Activated CD4-positive, alpha-beta memory T cell treated with anti-CD3 and anti-CD28 coated beads, Interleukin-2, amount 10 ng/mL, durations not matched to agents 7 days and 5 days (primary cell): ENCODE measurements at places on chromosomes 1 and 21.

GRCh38 chr1:103208844-103209243, 100.5 kb upstream of the COL11A1 start:
- no peaks in the 10 kb centered on the region for H3K36me3 ChIP-seq
- H3K4me3 ChIP-seq, result no peak overlapping the region
- H3K4me1 ChIP-seq, result no peaks in the 10 kb centered on the region
- no peak for DNase-seq
- H3K27me3 ChIP-seq, result no peaks in the 10 kb centered on the region

- no peak overlapping the region for H3K4me3 ChIP-seq
- no peak overlapping the region for H3K27ac ChIP-seq
- no peaks in the 10 kb centered on the region for H3K36me3 ChIP-seq
- H3K27me3 ChIP-seq, result no peaks in the 10 kb centered on the region
- DNase-seq, result no peak
These were observed 175.6 kb upstream of the DAB1 start for GRCh38 chr1:57599236-57599994.

DNA sequence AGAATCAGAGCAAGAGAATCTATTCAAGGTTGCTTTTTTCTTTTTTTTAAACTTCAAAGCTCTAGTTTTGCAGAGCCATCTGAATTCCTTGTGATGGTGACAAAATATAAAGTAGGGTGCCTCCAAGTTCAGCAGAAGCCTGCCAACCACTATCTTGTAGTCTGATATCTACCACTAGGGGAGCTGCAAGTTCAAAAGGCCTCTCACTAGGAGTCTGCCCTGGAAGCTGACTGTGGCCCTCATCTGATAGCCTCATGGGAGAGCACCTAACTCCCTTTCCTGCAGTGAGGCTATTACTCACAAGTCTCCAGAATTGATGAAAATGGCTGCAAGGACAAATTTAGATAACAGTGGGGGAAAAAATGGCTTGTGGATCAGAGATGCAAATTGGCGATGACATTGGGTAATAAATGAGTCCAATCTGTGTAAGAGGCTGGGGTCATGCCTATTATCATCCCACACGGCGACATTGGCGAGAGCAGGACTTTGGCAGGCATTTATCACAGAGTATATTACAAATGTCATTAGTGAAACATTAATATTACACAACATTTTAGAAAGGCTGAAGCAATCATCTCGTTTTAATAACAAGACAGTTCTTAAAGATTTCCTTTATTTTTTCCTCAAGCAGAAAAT, 10.7 kb upstream of the ZP4 start:
- no peak overlapping the region for H3K27ac ChIP-seq
- H3K4me1 ChIP-seq, result no peaks in the 10 kb centered on the region
- DNase-seq, result no peak
- no peaks in the 10 kb centered on the region for H3K36me3 ChIP-seq
- no peak overlapping the region for H3K4me3 ChIP-seq

- H3K27ac ChIP-seq, result no peak overlapping the region
- no peaks in the 10 kb centered on the region for H3K36me3 ChIP-seq
- H3K4me3 ChIP-seq, result no peak overlapping the region
- H3K27me3 ChIP-seq, result no peaks in the 10 kb centered on the region
- H3K4me1 ChIP-seq, result no peaks in the 10 kb centered on the region
- no peak for DNase-seq
These were observed 405.9 kb downstream of the TTLL7 start for GRCh38 chr1:83593073-83593472.

DNA sequence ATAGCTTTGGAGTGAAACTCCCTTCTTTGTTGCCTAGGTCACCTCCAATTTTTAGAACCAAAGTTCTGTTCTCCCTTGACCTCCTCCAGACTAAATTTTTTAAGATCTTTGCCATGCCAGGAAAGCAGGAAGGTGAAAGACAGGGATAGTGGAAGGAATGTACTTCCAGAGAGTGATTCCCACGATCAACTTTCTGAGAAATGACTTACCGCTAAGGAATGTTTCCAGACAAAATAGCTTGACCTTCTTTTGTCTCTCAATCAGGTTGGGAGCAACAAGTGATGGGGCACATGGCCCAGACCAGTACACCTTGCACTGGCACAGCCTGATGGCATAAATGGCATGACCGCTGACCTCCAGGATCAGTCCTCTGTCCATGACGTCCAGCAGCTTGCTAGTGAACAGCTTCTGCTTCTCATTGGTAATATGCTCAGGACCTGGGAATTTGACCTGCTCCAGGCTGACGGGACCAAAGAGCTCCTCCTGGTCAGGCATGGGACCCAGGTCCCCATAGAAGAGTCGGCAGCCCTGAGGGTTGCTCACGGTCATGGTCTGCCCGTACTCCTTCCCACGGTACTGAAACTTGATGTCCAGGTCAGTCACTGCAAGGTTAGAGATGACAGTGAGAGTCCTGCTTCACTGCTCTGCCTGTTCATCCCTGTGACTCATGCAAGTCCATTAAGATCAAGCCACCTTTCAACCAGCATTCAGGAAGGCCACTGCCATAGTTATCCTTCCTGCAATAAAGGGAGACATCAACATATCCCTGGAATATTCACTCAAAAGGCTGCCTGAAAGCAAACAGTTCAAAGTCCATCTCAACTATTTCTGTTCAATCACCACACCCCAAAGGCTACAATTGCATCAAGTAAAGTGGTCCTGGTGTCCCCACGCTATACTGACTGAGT, 6.2 kb upstream of the C1orf74 start:
- peaks cover 35% of the 10 kb centered on the region for H3K4me1 ChIP-seq
- H3K36me3 ChIP-seq, result peaks cover 5% of the 10 kb centered on the region
- no peak for DNase-seq
- H3K4me3 ChIP-seq, result no peak overlapping the region
- H3K27me3 ChIP-seq, result peaks cover 21% of the 10 kb centered on the region

DNA sequence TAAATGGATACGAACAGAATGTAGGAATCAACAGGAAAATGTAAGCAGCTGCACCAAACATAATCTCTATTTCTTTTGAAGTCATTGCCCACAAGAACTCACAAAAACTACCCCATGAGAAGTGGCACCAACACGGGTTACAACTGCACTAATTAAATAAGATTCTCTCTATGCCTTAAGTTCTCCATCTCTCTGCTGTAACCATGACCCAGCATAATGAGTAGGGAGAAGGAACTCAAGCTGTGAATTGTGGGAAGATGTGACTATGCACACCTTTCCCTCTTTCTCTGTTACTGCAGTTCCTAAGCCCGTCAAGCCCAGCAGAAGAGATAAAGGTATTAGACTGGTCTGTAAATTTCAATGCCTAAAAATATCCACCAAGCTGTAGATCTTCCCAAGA, 614.0 kb downstream of the USP25 start:
- no peaks in the 10 kb centered on the region for H3K27me3 ChIP-seq
- no peak overlapping the region for H3K4me3 ChIP-seq
- no peaks in the 10 kb centered on the region for H3K4me1 ChIP-seq
- DNase-seq, result no peak
- H3K36me3 ChIP-seq, result no peaks in the 10 kb centered on the region

DNA sequence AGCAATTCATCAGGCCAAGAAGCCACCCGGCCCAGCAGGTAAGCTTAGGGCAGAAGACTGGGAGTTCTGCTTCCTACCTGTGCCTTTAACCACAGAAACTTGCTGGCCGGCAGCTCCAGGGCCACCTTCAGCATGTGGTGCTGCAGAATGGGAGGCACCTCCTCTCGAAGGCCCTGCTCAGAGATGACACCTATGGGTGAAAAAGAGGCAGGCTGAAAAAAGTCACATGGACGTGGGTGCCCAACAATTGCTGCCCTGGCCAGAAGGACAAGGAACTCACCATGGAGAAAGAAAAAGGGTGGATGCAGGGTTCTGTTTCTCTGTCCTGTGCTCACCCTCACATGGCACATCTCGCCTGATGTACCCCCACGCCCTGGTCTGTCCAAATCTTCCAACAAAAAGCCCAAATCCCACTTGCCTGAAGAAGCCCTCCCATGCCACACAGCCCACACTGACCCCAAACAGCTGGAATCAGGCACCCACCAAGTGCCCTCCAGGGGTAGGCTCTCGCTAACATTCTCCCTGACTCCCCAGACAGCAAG, 33.0 kb downstream of the URB1 start:
- DNase-seq, result no peak
- H3K4me1 ChIP-seq, result no peaks in the 10 kb centered on the region
- peaks cover 65% of the 10 kb centered on the region for H3K36me3 ChIP-seq
- no peak overlapping the region for H3K27ac ChIP-seq
- H3K4me3 ChIP-seq, result no peak overlapping the region
- no peaks in the 10 kb centered on the region for H3K27me3 ChIP-seq

GRCh38 chr1:156119503-156120209, 5.1 kb downstream of the LMNA start:
- peaks cover 2% of the 10 kb centered on the region for H3K36me3 ChIP-seq
- H3K27ac ChIP-seq, result peak overlapping the region; percentile 2
- no peak for DNase-seq
